Astrocyte of the cerebellum (primary cell): ENCODE measurements at places on chromosomes 16 and 17.

GRCh38 chr16:62652441-62653120 is 616.3 kb upstream of the CDH8 start:
- DNase-seq, result no peak

GRCh38 chr16:81397879-81398520 is 46.6 kb upstream of the CMIP start:
- no peak for DNase-seq

- no peak for DNase-seq
These were observed 26.8 kb upstream of the HOXB13 start for GRCh38 chr17:48755356-48755755.

- no peak for DNase-seq
These were observed 636.7 kb upstream of the KIF2B start for GRCh38 chr17:53186001-53186400.

DNA sequence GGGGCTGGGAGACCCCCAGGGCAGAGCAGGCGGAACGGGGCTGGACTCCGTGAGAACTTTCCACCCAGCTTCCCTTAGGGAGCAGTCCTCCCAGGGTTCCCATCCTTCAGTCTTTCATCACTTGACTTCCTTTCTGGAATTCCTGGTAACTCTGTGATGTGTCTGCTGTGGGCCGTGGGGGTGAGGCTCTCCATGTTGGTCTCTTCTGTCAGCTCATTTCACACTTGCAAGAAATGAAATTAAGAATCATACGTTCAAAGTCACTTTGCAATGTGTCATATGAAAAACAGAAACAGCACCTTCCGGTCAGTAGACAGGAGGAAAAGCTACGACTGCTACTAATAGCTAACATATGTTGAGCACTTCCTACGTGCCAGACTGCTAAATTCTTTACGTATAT is 5.4 kb upstream of the BBS2 start:
- no peak for DNase-seq

DNA sequence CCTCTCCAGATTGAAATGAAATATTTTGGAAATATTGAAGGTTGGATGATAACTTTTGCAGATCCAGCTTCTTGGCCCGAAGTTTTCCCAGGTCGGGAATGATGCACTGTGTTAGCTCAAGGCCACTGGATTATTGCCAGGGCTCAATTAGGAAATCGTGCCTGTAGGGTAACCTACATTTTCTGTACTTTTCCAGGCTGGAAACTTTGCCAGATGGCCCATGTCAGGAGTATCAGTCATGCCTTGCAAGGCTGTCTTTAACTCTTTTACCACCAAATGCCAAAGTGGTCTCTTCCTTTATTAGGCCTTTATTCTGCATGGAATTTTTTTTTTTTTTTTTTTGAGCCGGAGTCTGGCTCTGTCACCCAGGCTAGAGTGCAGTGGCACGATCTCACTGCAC is 8.9 kb upstream of the SEC14L1 start:
- DNase-seq, result no peak

- no peak for DNase-seq
These were observed 3.5 kb upstream of the RAB37 start for GRCh38 chr17:74733365-74734122.

DNA sequence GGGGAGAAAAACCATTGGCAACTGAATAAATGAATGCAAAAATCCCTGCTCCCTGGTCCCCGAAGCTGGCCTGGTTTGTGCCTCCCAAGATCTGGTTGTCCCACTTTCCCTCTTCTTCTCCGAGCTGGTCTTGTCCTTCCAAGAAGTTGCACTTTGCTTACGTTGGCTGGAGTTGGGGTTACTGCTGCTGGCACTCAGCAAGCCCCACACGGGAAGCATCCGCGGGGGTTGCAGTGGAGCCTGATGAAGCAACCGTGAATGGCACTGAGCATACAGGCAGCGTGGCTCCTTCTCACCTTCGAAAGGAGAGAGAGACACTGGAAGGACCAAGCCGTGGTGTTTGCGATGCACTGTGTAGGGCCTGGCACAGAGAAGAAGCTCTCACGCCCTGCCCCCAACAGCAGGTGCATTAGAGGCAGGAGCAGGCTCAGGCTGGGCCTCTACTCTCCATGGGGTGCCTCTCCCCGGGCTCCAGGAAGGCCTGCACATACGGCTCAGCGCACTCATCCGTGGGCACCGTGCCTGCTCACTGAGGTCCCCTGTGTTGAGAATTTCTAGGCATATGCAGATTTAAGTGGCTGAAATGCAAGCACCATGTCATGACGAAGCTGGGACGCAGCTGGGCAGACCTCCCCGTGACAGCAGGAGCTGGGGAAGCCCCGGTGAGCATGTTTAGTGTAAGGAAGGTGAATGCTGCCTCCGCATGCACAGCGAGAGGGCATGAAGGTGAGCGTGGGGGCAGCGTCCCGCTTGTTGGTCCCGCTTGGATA is 12.1 kb downstream of the CA5A start:
- DNase-seq, result no peak

GRCh38 chr17:50949128-50949988 is 83.2 kb upstream of the TOB1 start:
- no peak for DNase-seq

- DNase-seq, result no peak
These were observed 26.2 kb upstream of the SSTR2 start for GRCh38 chr17:73138541-73139138.

- no peak for DNase-seq
These were observed 4.4 kb upstream of the ZFPM1 start for GRCh38 chr16:88448461-88449266.

- no peak for DNase-seq
These were observed 63.6 kb upstream of the DOC2B start for GRCh38 chr17:245020-245419.

DNA sequence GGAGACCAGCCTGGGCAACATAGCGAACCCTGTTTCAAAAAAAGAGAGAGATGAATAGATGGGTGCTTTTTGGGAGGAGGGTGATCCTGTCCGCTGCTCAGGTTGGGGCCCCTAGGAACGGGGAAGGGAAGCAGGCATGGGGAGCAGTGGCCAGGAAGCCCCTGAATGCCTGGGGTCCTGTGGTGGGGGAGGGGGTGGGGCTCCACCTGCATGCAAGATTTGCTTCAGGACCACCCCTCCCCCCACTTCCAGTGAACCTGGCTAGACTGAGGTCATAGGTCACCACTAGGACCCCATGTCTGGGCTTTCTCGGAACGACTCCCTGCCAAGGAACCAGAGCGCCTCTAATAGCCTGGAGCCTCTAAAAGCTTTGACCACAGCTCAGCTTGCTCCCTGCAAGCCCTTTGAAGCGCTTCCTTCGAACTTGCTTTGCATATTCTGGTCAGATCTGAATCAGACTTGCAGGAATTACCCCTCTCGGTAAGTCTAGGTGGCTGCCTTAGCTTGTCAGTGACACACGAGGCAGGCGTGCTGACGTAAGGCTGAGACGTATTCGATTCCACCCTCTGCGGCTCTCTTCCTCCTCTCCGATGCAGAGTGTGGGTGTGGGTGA is 3.7 kb downstream of the SOCS3 start:
- DNase-seq, result no peak

DNA sequence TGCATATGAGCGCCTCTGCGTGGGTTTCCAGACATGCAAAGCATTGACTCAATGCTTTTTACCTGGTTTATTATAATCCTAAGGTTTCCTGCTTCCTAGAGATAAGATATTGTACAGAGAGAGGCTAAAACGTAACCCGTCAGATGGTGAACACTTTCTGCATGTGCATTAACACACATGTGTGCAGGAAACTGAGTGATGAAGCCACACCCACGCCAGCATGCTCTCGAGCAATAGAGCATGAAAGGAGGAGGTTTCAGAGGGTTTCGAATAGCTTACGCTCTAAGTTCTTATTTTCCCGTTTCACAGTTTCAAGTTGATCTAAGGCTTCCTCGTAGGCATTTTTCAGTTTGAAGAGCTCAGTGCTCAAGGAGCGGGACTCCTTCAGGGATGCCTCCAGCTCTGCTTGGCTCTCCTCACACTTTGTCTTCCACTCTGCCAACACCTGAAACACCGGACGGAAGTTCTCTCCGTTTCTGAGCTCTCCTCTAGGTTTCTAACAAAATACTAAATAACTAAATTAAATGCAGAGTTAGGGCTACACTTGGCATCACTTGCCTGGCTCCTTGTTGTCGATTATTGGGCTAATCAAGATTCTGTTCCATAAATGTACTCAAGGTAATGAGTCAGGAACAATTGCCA is 23.2 kb downstream of the MYH3 start:
- DNase-seq, result no peak

DNA sequence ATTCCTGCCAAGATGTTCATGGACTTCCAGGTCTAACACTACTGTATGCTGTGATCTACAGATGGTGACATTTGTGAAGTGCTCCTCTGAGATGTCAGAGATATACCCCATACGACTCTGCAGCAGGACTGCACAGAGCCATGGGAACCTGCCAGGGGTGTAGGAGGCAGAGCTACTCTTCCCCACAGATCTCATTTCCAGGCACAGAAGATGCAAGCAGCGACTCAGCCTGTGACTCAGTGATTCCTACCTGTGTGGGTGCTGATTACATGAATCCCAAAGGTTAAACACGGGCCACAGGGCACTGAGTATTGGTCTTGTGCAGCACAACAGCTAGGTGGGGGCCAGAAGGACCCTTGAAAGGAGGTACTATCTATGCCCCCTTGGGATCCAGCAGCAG is 137.0 kb upstream of the SOX9 start:
- no peak for DNase-seq

GRCh38 chr17:21374441-21375161 is 1.6 kb upstream of the KCNJ12 start:
- DNase-seq, result no peak

GRCh38 chr16:74903120-74903519 is 81.8 kb downstream of the WDR59 start:
- DNase-seq, result no peak

- DNase-seq, result no peak
These were observed 8.9 kb downstream of the FBXO47 start for GRCh38 chr17:38958326-38958725.

DNA sequence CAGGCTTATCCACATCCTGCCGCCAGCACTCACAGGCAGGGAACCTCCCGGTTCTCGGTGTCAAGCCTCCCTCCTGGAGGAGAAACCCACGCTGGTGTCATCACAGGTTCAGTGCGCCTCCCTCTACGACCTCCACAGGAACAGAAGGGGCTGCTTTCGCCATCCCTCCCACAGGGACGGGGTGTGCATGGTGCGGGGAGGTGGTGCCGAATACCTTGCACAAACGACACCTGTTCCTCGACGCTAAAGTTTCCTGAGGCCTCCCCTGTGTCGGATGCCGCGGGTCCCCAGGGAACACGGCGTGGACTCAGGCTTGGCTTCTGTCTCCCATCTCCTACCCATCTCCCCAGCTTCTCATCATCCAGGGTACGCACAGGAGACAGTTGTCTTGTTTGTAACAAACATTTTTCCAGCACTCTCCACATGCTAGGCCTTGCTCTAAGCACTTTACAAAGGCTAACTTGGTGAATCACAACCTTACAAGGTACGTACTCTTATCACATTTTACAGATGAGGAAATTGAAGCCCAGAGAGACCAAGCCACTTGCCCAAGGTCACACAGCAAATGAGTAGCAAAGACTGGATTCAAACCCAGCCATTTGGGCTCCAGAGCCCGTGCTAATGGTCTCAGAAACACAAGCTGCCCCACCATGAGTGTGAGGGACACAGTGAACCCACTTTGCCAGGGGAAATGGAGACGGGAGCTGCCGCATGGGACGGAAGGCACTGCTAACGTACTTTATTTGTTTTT is 271.6 kb downstream of the C16orf95 start:
- DNase-seq, result no peak

DNA sequence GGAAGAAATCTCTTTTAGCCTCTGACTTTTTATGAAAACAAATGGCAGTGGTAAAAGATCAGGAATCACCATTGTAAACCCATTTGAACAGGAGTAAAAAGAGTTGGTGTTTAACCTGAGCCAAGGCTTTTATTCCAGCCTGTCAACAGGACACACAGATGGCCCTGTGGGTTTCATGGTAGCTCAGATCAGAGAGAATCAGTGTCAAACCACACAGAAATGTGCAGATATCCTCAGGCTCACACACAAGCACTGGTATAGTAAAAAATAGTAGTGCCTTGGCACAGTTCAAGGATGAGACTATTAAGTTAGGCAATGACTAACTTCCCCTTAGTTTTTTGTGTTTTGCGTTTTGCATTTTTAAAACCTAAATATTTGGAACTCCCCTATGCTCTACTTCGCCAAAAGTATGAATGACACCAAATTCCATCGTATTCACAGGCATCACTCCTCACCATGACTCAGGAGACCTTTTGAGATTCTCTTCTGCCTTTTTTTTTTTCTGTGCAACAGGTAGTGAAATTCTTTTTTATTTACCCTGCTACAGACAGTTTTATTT is 1200.0 kb downstream of the CDH11 start:
- no peak for DNase-seq

DNA sequence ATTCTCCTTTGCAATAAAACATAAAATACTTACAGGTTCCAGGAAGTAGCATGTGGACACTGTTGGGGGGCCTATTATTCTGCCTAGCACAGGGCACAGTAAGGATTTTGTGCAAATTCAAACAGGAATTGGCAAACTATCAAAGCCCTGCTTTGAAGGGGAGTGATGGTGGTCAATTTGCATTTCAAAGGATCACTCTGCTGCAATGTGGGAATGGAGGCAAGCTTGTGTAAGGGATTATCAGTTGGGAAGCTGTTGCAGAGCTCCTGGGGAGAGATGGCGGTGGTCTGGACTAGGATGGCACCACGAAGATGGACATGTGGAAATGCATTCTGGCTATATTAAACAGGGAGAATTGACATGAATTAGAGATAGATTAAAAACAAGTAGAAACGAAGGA is 990.7 kb upstream of the RBFOX1 start:
- no peak for DNase-seq

DNA sequence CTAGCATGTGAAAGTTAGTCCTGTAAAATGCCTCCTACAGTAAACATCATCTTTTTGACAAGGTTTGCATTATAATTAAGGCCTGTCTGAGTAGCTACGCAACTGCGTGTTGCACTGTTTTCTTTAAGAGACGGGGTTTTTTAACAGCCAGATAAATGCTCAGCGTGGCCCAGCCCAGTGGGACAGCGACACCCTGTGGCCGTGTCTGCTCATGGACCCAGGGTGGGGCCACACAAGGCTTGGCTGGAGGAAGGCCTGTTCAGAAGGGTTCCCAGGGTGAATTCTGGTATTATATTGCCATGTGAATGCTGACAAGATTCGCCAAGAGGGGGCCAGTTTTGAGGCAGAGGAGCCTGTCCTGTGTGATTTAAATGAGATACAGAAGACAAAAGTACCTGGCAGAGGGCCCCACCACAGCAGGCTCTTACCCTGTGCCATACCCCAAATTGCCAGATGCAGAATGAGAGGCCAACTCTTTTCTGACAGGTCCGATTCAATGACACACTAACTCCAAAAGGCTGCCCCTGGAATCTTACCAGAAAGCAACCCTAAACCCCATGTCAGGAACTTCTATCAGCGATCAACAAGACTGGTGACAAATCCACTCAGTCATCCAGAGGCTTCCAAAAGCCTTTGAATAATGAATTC is 65.9 kb upstream of the IRX6 start:
- peak; percentile 20 for DNase-seq

DNA sequence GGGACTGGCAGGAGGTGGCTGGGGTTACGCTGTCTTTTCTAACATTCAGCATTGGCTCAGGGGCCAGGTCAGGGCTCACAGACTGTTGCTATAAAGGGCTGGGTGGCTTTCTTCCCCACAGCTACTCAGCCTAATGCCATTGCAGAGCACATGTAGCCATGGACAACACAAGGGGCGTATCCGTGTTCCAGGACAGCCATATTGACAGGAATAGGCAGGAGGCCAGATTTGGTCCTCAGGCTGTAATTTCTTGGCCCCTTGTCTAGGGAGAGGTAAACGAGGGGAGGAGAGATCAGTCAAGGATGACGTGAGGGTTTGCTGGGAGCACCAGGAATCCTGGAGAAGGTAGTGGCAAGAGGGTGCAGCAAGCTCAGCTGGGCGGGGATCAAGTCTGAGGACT is 21.2 kb upstream of the MYO15B start:
- DNase-seq, result no peak
